ENCODE measurements at places on chromosomes 7 and 10.

DNA sequence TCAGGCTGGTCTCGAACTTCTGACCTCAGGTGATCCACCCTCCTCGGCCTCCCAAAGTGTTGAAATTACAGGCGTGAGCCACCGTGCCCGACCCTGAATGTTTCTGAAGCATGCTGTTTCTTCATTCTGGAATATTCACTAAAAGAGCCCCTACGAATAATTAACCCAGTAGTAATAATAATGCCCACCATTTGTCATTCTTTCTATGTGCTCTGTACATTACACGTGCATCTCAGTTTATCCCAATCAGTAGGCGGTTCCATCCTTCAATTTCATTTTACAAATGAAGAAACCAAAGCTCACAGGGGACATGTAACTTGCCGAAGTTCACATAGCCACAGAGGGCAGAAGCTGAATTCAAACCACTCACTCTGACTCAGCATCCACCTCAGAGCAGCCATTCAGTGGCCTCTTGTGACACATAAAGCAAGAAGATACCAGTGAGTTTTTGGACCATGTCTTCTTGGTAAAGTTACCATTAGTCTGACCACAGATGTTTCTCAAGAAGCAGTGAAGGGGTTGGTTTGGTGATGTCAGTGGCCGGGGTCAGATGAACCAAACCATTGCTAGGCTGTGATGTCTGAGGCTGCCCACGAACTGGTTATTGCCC, 71.9 kb upstream of the DUSP5 start:
- peak; percentile 63 for DNase-seq

GRCh38 chr10:126616737-126617136, 53.8 kb downstream of the C10orf90 start:
- no peak for DNase-seq

DNA sequence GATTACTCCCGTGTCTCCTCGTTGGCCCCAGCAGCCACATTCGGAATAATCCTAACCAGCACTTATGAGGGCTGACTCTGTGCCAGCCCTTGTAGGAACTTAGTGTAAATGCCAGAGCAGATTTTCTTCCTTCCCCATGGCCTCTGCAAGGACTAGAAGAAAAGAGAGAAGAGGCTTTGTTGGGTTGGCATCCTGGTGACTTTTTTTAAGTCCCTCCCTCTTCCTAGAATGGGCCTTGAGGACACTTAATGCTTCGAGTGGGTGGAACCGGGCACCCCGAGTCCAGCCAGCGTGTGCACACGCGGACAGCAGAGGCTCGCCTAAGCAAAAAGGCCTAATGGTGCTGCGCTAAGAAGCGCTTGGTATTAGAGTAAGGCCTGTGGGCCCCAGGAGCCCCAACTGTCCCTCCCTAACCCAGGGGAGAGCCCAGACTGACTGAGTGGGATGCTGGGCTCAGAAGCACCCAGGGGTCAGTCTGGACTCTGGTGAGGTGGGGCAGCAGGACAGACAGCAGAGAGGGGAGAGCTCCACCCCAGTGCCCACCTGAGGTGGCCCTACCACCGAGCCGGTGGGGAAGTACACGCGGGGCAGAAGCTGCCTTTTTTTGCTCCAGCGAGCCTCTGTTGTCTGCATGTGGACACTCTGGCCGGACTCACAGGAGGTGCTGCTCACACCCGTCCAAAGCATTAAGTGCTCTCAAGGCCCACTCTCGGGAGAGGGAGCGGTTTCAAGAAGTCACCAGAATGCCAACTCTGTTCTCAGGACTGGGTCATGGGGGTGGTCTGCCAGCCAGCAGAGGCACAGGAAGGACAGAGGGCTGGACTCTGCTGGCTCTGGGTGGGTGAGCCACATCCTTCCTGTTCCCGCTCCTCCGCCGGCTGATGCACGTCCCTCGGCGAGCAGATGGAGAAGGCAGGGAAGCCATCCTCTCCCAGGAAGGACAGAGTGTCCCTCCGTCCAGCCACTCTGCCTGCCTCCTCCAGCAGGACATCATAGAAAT, 12.5 kb downstream of the ITPRIP start:
- DNase-seq = no peak

DNA sequence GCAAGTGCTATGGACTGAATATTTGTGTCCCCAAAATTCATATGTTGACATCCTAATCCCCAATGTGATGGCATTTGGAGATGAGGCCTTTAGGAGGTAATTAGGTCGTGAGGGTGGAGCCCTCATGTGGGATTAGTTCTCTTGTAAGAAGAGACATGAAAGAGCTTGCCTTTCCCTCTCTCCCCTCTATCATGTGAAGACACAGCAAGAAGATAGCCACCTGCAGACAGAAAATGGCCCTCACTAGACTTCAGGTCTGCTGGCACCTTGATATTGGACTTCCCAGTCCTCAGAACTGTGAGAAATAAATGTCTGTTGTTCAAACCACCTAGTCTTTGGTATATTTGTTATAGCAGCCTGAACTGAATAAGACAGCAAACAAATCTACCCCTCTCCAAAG, 75.1 kb upstream of the TBX20 start:
- DNase-seq = no peak

DNA sequence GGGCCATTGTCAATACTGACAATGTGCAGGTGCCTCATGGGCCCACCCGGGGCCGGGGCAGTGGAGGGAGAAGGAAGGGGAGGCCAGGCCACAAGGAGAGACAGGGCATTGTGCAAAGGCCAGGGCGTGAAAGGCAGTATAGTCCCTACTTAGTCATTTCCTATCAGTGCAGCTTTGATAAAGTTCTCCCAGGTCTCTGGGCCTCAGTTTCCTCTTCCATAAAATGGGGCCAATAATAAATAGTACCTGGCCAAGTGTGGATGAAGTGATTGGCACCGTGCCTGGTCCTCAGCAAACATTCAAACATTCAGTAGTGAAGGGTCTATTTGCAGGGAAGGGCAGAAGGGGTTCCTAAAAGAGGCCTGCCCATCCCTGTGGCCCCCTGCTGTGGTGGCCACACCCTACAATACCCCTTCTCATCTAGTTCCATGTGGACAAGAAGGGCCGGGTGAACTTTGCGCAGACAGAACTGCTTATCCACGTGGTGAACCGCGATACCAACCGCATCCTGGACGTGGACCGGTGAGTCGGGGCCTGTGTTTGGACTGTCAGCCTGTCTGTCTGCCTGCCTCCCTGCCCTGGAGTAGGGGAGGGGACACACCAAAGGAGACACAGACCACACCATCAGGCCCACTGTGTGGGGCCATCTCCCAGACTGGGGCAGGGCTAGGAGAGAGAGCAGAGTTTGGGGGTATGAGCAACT, 36.9 kb upstream of the VSIR start:
- no peak for DNase-seq

DNA sequence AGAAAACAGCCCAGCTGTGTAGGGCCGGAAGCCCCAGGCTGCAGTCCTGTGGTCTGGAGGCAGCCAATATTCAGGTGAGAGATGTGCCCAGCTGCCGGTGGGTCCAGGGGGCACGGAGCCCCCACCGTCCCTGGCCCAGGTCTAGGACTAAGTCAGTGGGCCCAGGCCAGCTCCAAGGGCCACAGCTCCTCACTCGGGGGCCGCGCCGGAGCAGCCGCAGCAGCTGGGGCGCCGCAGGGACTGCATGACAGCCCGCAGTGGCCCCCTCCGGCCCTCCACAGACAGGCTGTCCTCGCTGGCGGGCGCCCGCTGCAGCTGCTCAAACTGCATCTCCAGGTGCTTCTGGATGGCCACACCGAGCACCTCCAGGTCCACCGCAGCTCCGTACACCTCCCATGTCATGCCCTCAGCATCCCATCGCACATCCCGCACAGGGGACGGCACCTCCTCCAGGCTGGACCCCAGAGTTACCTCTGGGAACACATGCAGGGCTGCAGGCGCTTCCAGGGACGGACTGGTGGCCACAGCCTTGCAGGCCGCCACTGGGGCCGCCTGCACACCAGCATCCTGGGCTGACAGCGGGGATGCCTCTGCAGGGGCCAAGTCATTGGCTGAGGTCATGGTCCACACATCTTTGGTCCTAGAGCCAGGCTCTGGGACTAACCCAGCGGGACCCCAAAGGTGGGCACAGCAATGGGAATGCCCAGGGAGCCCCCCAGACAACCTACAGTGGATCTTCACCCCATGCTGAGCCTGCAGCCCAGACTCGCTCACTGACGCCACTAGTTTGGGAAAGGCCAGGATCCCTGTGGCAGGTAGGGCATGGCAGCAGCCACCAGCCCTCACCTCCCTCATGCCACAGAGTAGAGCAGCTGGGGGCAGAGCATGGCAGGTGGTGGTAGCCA, 7.0 kb downstream of the GPRIN2 start:
- DNase-seq = peak; percentile 1

DNA sequence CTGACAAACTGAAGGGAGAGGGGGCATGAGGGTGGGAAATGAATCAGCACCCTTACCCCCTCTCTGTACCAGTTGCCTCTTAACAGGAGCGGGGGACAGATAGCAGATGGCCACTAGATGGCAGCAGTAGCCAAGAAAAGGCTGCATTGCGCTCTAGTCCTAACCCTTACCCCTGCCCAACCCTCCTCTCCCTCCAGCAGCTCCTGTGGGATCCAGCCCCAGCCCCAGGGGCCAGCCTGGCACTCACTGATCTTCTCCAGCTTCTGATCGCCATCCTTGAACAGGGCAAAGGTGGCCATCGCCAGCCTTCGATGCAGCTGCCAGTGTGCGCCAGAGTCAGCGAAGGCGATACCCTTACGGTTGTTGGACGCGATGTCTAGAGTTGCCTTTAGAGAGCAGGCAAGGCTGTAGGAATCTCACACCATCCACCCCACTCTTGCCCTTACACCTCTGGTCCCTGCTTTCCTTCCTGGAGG, 2.2 kb downstream of the CYP17A1 start:
- DNase-seq = peak; percentile 75

GRCh38 chr7:94366832-94367231, 27.9 kb upstream of the COL1A2 start:
- no peak for DNase-seq

GRCh38 chr10:61635932-61636331, 26.8 kb upstream of the CABCOCO1 start:
- DNase-seq = no peak

GRCh38 chr10:69045441-69046300, 42.2 kb upstream of the SRGN start:
- peak; percentile 50 for DNase-seq

DNA sequence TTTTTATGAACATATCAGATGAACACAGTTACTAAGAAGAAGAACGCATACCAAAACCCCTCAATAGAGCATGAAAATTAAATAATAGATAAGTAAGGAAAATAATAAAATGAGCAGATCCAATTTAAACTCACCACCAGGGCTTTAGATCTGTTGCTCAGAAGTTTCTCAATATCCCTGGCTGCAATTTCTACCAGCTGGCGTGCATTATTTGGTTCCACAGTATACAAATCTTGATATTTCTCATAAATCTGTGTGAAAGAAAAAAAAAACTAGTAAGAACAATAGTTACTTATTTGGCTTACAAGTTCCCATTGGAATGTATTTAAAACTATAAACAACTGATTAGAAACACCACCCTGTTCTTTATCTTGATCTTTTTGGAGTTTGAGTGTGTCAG, 108.6 kb downstream of the CACNA2D1 start:
- DNase-seq = no peak

GRCh38 chr10:77111611-77112550, 525.7 kb downstream of the KCNMA1 start:
- no peak for DNase-seq

- DNase-seq = no peak
Observed at GRCh38 chr10:5817322-5818047, 4.3 kb upstream of the GDI2 start.

GRCh38 chr10:121559326-121560026, 38.8 kb downstream of the FGFR2 start:
- DNase-seq = no peak

All from activated naive CD4-positive, alpha-beta T cell treated with Interleukin-2 at 50 U/mL for 16 hours (primary cell).